ENCODE measurements at places on chromosomes 7 and 10.
A peak's percentile ranks its signal among the peaks of the same experiment; 100 is the strongest.

DNA sequence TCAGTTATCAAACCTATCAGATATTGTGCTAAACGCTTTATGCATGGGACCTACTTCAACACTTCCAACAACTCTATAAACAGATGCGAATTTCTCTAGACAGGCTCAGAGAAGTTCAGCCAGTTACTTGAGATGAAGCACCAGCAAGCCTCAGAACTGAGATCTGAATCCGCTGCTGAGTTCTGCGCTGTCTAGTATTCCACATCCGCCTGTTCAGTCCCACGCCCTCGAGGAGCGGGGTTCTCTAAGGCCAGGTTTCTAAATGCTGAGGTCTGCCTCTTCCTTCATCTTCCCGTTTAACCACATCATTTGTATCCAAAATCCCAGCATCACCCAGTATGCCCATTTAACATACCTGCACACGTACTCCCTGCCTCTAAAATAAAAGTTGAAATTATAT lies 297.8 kb upstream of the ZNF32 start:
- no peak for DNase-seq

DNA sequence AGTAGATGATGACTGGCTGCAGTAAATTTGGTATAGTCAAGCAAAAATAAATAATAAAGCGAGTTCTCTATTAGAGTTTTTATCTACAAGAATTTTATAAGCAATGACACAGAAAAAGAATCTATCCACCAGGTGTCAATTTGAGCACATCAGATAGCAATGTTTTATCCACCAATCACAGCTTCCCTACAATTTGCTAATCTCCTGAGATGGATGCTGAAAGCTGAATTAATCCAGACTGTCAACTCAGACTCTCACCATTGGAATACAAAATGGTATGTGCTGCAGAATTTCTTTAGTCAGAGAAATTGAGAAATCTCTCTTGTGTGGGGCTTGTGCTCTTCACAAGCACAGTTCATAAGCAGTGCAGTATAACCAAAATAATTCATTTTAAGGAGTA lies 888.9 kb upstream of the GHITM start:
- DNase-seq, result no peak

- no peak for DNase-seq
These were observed 251.4 kb upstream of the ZMIZ1 start for GRCh38 chr10:78817361-78817760.

- no peak for DNase-seq
These were observed 106.7 kb upstream of the CAV2 start for GRCh38 chr7:116392806-116393205.

DNA sequence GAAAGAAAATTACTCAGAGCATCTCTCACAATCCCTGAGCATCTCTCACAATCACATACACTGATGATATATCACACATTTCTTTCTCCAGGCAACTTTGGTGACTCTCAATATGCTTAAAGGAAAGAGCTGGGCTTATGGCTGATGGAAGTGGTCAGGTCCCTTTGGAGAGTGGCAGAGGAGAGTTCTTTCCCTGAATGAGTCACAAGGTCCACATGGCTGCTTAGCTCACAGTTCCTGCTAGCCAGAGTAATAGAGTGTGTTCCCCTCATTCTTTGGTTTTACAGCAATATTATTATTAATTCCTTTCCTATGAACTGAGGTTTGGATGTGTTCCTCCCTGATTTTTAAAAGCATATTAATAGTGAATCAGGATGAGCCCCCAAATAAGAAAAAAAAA lies 287.4 kb downstream of the C7orf25 start:
- DNase-seq, result no peak

GRCh38 chr7:16428672-16429071 lies 7.3 kb upstream of the CRPPA start:
- no peak for DNase-seq

DNA sequence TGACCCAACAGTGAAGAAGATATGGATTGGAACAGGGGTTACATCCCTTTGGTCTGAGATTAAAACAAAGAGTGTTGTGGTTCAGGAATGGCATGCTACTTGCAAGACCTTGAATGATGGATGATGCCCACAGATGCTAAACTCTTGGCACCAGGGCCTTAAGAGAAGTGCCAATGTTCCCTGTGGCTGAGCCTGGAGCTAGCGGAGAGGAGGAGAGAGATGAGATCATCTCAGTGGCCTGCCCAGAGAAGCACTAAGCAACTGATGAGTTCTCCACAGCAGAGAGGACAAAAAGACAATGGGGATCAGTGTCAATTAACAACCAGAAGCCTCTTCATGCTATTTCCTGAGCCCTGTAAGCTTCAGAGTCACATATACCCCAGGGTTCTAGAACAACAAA lies 97.8 kb downstream of the ELAPOR2 start:
- no peak for DNase-seq

- DNase-seq, result no peak
These were observed 54.4 kb downstream of the MCMBP start for GRCh38 chr10:119817991-119818888.

DNA sequence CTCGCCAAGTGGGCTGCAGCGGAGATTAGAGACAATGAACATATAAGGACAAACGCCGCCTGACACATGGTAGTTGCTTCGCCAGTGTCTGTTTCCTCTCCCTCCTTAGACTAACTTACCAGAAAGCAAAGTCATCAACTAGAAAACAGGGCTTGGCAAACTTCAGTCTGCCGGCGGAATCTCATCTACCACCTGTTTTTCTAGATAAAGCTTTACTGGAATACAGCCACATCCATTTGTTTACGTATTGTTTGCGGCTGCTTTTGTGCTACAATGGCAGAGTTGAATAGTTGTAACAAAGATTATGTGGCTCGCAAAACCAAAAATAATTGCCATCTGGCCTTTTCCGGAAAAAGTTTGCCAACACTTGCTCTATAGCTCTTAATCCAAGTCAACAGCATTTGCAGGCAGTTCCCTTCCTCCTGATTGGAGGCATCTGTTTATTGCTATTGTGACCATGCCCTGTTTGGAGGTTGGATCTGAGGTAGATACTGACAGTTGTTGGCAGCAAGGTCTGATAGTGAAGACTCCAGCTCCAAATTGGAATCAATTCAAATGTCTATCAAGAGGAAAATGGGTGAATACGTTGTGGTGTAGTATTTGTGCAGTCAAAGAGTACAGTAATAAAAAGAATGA lies 260.6 kb downstream of the POU6F2 start:
- DNase-seq, result no peak

GRCh38 chr7:127678337-127678736 lies 26.3 kb downstream of the SND1 start:
- DNase-seq, result no peak

GRCh38 chr7:96388166-96388565 lies 66.3 kb upstream of the SLC25A13 start:
- no peak for DNase-seq

DNA sequence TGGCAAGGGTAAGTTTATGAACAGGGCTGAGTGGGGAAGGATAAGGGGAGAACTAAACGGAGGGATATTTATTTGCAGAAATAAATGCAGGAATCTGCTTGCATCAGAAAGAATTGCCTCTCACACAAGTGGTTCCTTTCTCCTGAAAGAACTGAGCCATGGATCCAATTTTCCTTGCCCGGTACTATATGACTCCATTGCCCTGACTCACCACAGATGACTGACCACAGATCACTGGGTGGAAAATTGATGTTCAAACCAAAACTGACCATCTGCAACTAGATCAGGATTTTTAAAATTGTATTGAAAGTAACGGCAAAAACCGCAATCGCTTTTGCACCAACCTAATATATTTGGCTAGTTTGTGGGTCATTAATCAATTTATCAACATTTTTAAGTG lies 6.2 kb upstream of the MACC1 start:
- no peak for DNase-seq

GRCh38 chr10:12617191-12618175 lies 268.1 kb downstream of the CAMK1D start:
- no peak for DNase-seq

GRCh38 chr10:63376560-63377304 lies 89.0 kb downstream of the JMJD1C start:
- no peak for DNase-seq

- no peak for DNase-seq
These were observed 76.6 kb downstream of the SEMA3C start for GRCh38 chr7:80842022-80842790.

DNA sequence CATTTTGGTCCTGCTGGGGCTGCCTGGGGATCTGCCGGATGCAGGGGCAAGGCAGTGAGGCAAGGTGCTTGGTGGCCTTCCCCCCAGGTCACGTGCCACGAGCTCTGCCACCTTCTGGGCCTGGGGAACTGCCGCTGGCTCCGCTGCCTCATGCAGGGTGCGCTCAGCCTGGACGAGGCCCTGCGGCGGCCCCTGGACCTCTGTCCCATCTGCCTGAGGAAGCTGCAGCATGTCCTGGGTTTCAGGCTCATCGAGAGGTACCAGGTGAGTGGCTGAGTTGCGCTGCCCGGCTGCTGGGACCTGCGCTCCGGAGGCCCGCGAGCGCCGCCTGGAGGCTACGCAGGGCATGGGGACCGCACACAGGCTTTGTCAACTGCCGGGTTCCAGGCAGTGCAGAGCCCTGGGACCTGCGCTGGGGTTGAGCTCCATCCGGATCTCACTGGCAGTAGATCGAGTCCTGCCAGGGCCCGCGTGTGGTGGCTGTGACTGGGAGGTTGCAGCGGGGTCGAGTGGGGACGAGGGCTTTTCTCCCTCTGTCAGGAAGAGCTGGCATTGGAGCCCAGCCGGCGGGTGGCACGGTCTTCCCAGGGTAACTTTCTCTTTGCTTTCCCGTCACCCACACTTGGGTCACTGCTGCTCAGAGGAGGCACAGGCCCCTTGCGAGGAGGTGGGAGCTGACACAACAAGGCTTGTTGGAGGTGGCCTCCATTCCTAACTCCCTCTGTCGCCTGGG lies 21.7 kb downstream of the AMZ1 start:
- DNase-seq, result peak; percentile 70
